NCI-H1048 (cell line): ENCODE measurements at places on chromosomes 1 and 21.

- no peak for DNase-seq
These were observed 55.8 kb downstream of the NAV1 start for GRCh38 chr1:201594575-201595245.

- DNase-seq = no peak
These were observed 210.9 kb upstream of the NRIP1 start for GRCh38 chr21:15275615-15276235.

- DNase-seq = no peak
These were observed 150.3 kb downstream of the TNFSF18 start for GRCh38 chr1:172900376-172900997.

DNA sequence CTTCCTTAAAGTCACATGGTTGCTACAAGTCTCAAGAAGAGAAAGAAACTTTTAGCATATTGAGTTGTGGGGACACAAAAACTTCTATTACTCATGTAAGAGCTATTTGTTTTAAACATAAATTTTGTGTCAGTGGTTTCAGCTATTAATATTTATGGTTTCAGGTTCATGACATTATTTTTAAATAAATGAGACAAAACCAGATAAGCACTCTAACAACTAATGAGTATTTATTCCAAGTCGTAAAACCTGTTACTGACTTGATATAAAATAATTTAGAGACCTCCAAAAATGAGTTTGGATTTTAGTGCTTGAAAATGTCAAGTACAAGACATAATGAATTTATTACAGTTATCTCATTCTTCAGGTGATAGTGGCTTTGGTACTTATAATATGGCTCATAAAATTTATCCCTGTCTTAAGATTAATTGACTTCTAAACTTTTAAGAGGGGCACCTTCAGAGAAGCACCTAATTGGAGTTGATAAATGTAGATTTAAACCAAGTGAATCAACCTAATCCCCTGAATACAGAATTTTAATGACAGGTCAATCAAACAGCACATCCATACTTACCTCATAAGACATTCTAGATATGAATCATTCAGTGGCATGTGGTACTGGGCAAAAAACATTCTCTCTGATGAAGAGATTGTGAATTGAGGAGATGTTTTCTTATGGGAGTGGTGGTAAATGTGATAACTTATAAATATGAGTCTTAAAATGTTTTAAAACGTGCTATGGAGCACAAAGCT is 167.7 kb upstream of the PTGFR start:
- no peak for DNase-seq

DNA sequence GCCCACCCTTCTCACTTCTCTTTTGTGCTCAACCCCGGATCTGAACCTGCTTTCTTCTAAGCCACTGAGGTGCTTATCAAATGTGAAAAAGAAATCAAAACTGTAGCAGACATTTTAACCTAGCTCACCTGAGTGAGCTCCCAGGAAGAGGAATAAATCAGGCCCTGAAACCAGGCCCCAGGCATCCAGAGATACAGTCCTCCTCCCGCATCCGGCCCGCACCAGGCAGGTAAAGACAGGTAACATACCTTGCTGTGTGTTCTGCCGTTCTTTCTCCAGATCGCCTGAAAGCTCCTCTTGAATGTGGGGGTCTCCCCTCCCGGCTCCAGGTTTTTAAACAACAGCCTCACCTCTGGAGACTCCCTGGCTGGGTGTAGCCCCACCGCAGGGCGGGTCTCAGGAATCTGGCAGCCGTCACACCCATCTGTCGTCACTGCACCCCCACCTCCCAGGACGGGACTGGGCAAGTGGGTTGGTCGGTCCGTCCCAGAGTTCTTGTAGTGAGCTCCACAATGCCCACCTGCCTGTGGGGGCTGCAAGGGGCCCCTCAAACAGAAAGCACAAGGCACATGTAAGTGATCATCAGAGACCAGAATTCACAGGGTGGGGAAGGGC is at the start of gene LAMB3:
LAMB3 (minus strand) TSS at position 305 of the 615 bp plus-strand sequence. CDS start 1,481 bp downstream, outside the sequence.
- no peak for DNase-seq

GRCh38 chr1:185062710-185063370 is 17.5 kb downstream of the RNF2 start:
- no peak for DNase-seq
